ENCODE measurements at places on chromosomes 2 and 18. TPM values are rescaled to one million over a fixed set of nuclear protein-coding genes. Genes with fewer than 3 reads are reported as not detected.

Gene UGT1A4
- total RNA-seq, result 1.1 TPM

Gene USP34
- total RNA-seq, result 112 TPM

Gene TUBA3E
- not detected for total RNA-seq

Gene NGEF
- 4.8 TPM for total RNA-seq

Gene KCNE4
- total RNA-seq, result 4.2 TPM

Gene IL1R1
- 95.9 TPM for total RNA-seq

Gene TDRD15
- 0.06 TPM for total RNA-seq

Gene WDR12
- total RNA-seq, result 37.8 TPM

DNA sequence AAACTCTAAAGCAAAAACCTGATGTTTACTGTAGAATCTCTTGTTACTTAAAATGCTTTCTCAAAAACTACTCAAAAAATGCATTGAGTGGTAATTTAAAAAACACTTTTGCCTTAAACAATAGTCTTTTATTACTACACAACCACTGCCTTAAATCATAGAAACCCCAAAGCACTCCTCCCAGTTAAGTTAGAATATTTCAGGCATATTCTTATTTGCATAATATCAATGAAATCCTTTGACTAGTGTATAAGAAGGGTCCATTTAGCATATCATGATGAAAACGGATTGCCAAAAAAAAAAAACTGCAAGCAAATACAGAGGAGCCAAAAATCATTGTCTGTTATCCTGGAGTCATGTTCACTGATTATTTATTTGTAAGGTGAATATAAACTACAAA lies 119.2 kb downstream of the PTPRM start:
- DNase-seq, result no peak

DNA sequence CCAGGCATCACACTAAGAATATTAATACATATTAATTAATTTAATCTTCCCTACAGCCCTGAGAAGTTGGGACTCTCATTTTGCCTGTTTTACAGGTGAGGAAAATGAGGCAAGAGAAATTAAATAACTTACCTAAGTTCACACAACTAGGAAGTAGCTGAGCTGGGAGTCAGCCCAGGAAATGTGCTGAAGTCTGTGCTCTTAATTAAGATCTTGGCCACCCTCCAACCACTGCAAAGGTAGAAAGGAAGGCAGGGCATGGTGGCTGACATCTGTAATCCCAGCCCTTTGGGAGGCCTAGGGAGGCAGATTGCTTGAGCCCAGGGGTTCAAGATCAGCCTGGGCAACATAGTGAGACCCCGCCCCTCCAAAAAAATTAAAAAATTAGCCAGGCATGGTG lies 12.9 kb upstream of the MGAT4A start:
- no peak for DNase-seq

GRCh38 chr2:46561731-46562450 lies 82.5 kb downstream of the TMEM247 start:
- no peak for DNase-seq

DNA sequence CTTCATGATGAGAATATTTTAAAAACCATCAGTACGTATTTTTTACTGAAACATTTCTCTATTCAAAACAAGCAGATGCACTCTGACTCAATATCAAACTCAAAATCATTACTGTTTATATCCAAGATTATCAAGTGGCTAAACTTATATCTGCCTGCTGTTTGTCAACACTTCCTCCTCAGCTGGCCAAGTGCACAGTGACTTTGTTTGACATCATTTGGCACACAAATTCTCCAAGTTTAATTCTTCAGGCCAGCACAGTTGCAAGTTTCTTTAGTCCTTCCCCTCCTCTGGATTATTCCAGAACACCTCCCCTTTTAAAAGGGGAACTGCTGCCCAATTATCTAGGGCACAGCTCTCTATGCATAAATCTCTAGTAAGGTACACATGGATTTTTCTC lies 346.6 kb downstream of the FSIP2 start:
- no peak for DNase-seq

- DNase-seq, result no peak
These were observed 282.6 kb downstream of the CBLN2 start for GRCh38 chr18:72261590-72261989.

- DNase-seq, result no peak
These were observed 1.0 kb downstream of the DARS1 start for GRCh38 chr2:135984199-135985017.

DNA sequence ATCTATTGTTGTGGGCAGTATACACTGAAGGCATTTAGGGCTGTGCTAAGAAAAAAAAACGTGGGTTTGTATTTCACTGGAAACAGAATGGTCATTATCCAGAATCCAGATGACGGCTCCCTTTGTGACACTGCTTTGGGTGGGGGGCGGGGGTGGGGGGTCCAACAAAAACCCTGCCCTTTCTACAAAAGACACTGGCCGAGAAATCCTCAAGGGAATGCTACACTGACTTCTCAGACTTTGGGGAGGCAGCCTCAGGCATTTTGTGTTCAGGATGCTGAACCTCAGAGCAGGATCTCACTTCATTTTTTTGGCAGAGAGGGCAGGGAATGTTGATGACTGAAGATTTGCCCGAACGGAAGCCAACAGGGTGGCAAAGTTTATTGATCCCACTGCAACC lies 417.1 kb downstream of the HRH4 start:
- no peak for DNase-seq

DNA sequence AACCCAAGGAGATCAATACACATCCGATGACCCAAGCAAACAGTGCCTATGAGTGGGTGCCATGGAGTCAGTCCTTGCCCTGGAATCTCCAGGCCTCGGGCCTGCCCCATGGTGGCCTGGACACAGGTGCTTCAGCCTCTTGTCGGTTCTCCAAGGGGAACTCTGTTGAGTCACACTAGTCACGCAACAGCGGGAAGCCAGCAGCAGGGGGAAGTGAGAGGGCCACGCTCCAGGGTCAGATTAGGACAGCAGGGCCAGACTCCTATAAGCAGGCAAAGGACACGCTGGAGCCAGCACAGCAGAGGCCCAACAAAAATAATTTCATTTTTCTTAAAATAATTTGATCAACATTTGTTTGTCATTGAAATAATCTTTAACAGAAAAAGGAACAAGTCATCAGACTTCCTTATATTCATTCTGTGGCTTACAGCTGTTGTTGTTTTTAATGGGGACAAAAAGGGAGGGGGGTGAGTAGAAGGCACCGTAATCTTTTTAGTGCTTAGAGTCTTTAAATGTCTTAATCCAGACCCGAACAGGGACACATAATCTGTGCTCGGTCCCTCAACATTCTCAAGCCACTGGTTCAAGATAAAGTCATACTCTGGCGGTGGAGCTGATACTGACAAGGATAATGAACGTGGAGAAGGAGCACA lies 16.4 kb upstream of the ARMC9 start:
- no peak for DNase-seq

DNA sequence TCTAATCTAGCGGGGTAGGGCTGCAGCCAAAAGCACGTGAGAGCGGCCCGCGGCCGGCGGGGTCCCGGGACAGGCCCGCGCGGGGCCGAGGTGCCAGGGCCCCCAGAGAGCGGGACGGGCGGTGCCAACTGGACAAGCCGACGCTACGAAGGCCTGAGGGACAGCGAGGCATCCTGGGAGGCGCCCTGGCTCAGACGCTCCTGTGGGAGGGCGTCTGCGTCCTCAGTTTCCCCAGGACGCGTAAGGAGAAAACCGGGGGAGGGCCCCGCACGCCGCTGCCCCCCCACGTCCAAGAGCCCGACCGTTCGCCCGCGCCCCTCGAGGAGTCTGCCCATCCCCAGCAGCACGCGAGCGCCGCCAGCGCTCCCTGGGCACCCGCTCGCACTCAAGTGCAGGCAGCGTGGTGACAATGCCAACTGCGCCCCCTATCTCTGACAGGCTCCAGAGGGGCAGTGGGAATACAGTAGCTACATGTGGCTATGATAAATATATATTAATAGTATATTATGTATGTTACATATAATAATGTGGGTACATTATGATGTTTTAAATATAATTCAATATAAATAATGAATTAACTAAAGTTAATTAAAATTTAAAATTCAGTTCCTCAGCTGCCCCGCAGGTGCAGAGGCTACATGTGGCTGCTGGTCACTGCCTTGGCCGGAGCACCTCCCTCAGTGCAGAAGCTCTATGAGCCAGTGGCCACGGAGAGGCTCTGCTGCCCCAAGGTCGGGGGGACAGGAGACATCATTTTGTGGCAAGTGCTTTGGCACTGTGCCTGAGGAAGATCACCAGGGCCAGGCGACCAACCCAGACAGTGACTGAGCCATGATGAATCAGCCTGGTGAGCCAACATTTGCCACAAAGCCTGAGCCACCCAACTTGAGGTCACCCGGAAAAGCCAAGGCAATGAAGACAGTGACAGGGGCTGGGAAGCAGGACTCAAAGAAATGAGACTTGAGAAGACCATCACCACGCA lies 5.5 kb upstream of the SFT2D3 start:
- DNase-seq, result peak; percentile 76

GRCh38 chr2:62424899-62425298 lies 81.1 kb downstream of the TMEM17 start:
- DNase-seq, result peak; percentile 31

DNA sequence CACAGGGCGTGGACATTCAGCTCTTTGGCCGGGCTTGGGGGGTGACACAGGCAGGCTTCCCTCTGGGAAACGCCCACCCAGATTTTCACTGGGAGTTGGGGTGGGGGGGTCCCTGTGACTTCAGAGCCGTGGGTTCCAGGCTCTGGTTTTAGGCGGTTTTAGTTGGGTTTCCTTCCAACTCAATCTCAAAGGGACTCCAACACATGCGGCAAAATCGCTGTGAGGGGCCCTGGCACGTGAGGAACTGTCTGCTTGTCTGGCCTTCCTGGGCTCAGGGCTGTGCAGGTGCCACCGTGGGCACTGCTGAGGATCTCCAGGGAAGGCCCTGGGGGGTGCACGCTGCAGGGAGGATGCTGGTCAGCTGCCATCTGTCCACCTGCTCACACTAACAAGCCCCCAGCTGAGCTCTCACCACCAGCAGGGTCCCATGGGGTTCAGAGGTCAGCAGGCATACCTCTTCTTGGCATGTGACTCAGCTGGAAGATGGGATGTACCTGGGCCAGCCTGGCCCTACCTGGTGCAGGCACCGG lies 11.7 kb downstream of the HS6ST1 start:
- peak; percentile 64 for DNase-seq

DNA sequence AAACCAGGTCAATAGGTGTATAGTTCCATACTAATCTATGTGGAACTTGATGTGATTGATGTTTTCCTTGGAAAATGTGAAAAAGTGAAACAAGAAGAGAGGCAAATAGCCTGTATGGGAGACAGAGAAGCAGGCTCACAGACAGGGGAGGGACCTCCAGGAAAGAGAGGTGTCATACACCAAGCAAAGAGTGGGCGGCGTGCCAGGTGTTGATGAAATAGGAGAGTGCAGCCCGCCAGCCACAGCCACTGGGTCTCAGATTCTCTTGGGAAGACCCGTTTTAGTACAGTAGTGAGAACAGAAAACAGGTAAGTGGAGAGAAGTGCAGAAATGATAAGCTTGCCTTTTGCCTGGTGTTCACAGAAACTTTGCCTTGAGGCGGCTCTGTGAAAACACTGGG lies 301.9 kb downstream of the ZNF407 start:
- DNase-seq, result no peak

GRCh38 chr18:11498821-11499220 lies 110.6 kb upstream of the SLC35G4 start:
- no peak for DNase-seq

DNA sequence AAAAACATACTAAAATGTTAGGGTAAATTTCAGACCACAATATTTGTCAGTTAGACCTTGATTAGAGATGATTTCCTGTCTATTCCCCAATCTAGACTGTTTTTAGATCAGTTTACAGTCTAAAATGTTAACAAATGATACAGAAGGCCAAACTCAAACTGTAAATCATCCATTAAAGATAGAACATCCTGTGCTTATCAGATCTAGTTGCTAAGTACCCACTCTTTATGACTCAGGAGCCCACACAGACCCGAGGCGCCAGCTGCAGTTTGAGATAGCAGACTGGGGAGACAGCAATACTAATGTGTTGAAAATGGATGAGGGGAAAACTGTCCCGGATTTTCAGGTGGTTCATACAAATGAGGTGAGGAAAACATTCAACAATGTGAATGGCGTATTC lies 113.3 kb downstream of the SCG2 start:
- DNase-seq, result no peak

DNA sequence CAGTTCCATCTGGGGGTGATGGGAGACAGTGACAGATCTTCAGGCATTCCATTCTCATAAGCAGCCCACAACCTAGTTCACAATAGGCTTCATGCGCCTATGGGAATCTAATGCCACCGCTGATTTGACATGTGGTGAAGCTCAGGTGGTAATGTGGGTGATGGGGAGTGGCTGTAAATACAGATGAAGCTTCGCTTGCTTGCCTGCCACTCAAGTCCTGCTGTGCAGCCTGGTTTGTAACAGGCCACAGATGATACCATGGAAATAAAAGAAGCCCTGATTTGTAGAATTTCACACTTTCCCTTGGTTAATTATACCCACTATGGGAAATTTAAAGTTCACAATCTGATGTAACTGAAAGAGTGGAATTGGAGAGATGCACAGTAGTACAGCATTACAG lies 40.5 kb upstream of the CXXC1 start:
- no peak for DNase-seq
